ENCODE measurements at places on chromosomes 5 and 9. TPM values are rescaled to one million over a fixed set of nuclear protein-coding genes. Genes with fewer than 3 reads are reported as not detected.

GRCh38 chr9:20441711-20442423, 180.4 kb downstream of the MLLT3 start:
- H3K27me3 ChIP-seq, result no peaks in the 10 kb centered on the region
- H3K36me3 ChIP-seq, result no peaks in the 10 kb centered on the region
- no peak for DNase-seq
- no peak overlapping the region for H3K4me3 ChIP-seq
- H3K4me1 ChIP-seq, result peaks cover 14% of the 10 kb centered on the region

ZNF658 gene
- 2.0 TPM for total RNA-seq

GRCh38 chr9:124941679-124942561, 1.0 kb upstream of the GOLGA1 start:
- peak; percentile 71 for DNase-seq
- H3K4me3 ChIP-seq, result peak overlapping the region; percentile 67
- H3K27me3 ChIP-seq, result no peaks in the 10 kb centered on the region
- no peaks in the 10 kb centered on the region for H3K36me3 ChIP-seq
- H3K4me1 ChIP-seq, result peaks cover 19% of the 10 kb centered on the region

GRCh38 chr9:137351781-137352501, 49.9 kb upstream of the NRARP start:
- no peaks in the 10 kb centered on the region for H3K4me1 ChIP-seq
- no peak overlapping the region for H3K27ac ChIP-seq
- no peak for DNase-seq
- no peaks in the 10 kb centered on the region for H3K27me3 ChIP-seq
- H3K36me3 ChIP-seq, result peaks cover 3% of the 10 kb centered on the region

ELL2 gene
- total RNA-seq, result 27.4 TPM

- no peaks in the 10 kb centered on the region for H3K27me3 ChIP-seq
- no peaks in the 10 kb centered on the region for H3K4me1 ChIP-seq
- H3K27ac ChIP-seq, result no peak overlapping the region
- no peak overlapping the region for H3K4me3 ChIP-seq
- H3K36me3 ChIP-seq, result no peaks in the 10 kb centered on the region
Observed at GRCh38 chr5:36272136-36272690, 29.5 kb downstream of the RANBP3L start.

PCDHGA8 gene
- 2.2 TPM for total RNA-seq

GRCh38 chr9:135076876-135077430, 10.5 kb upstream of the OLFM1 start:
- H3K27ac ChIP-seq, result no peak overlapping the region
- DNase-seq, result no peak
- peaks cover 21% of the 10 kb centered on the region for H3K27me3 ChIP-seq
- H3K4me3 ChIP-seq, result no peak overlapping the region
- H3K36me3 ChIP-seq, result no peaks in the 10 kb centered on the region

DNA sequence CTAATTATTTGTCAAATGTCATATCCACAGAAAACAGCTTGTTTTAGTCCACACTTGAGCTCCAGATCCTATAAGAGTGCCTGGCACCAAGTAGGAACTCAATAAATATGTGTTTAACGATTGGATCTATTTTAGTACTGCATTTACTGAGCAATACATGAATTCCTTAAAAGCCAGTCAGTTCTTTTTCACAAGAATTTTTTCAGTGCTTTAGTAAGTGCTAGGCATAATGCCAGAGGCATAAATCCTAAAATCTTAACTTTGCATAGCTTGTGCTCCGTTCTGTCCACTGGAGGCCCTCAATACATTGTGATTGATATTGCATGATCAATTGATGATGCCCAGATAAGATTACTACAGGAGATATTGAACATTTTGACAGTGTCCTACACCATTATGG, 67.3 kb upstream of the PCSK5 start:
- DNase-seq, result no peak
- no peak overlapping the region for H3K4me3 ChIP-seq
- H3K27ac ChIP-seq, result no peak overlapping the region
- H3K27me3 ChIP-seq, result no peaks in the 10 kb centered on the region
- H3K36me3 ChIP-seq, result no peaks in the 10 kb centered on the region

DNA sequence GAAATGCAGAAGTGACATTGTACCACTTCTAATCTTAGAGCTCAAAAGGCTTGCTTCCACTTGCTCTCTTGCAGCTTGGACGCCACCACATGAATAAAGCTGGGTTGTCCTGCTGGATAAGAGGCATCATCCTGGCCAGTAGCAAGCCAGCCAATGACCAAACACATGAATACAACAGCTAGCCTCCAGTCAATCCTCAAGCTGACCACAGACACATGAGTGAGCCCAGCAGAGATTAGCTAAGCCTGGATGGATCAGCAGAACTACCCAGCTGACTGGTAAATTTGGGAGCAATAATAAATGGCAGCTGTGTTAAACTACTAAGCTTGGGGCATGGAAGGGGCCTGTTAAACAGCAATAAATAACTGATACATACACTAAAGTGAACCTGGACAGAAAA, 121.1 kb upstream of the SLC12A2 start:
- peak overlapping the region; percentile 76 for H3K27ac ChIP-seq
- H3K36me3 ChIP-seq, result no peaks in the 10 kb centered on the region
- no peak for DNase-seq
- H3K27me3 ChIP-seq, result no peaks in the 10 kb centered on the region
- H3K4me1 ChIP-seq, result peaks cover 38% of the 10 kb centered on the region

HBEGF gene
- total RNA-seq, result 10.5 TPM

DNA sequence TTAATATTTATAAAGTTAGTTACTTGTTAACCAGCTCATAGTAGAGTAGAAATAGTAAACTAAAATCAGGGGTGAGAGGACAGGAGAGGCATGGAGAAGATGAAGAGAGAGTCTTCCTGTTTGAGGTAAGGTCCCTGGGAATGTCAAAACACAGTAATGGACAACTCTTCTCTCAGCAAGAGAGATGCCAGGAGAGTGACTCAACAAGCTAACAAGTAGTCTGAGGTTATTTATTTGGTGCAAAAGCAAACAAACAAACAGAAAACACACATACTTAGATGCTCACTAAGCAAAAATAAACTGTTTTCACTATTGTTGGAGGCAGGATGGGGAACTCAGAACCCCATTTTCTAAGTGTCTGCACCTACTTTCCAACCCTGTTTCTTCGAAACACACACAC, 333.2 kb upstream of the RFX3 start:
- no peaks in the 10 kb centered on the region for H3K4me1 ChIP-seq
- no peaks in the 10 kb centered on the region for H3K27me3 ChIP-seq
- DNase-seq, result no peak

- H3K4me3 ChIP-seq, result no peak overlapping the region
- H3K36me3 ChIP-seq, result no peaks in the 10 kb centered on the region
- peak; percentile 30 for DNase-seq
- H3K27me3 ChIP-seq, result no peaks in the 10 kb centered on the region
- H3K4me1 ChIP-seq, result no peaks in the 10 kb centered on the region
Observed at GRCh38 chr5:150846654-150847333, 473 bp downstream of the IRGM start.

COL23A1 gene
- 1.4 TPM for total RNA-seq

- H3K36me3 ChIP-seq, result no peaks in the 10 kb centered on the region
- no peak overlapping the region for H3K27ac ChIP-seq
- peaks cover 46% of the 10 kb centered on the region for H3K27me3 ChIP-seq
- peak; percentile 51 for DNase-seq
Observed at GRCh38 chr5:181133610-181134231, 2.8 kb upstream of the OR2V1 start.

- no peak overlapping the region for H3K4me3 ChIP-seq
- H3K36me3 ChIP-seq, result no peaks in the 10 kb centered on the region
- H3K27me3 ChIP-seq, result no peaks in the 10 kb centered on the region
Observed at GRCh38 chr5:95644351-95645042, 2.1 kb upstream of the RFESD start.

- peak overlapping the region; percentile 37 for H3K27ac ChIP-seq
- no peak overlapping the region for H3K4me3 ChIP-seq
- no peaks in the 10 kb centered on the region for H3K4me1 ChIP-seq
- DNase-seq, result peak; percentile 8
- no peaks in the 10 kb centered on the region for H3K36me3 ChIP-seq
- H3K27me3 ChIP-seq, result no peaks in the 10 kb centered on the region
Observed at GRCh38 chr9:115849679-115850412, 303.7 kb upstream of the PAPPA start.

SLC4A9 gene
- 3.0 TPM for total RNA-seq

- no peak overlapping the region for H3K4me3 ChIP-seq
- no peak for DNase-seq
- no peaks in the 10 kb centered on the region for H3K27me3 ChIP-seq
Observed at GRCh38 chr5:33975852-33976251, 8.6 kb downstream of the SLC45A2 start.

FOXD1 gene
- not detected for total RNA-seq

HAVCR1 gene
- total RNA-seq, result 2.9 TPM

POLR3G gene
- not detected for total RNA-seq

INIP gene
- 22.3 TPM for total RNA-seq

TAF11L9 gene
- total RNA-seq, result not detected

TTC23L gene
- not detected for total RNA-seq

GRCh38 chr5:66859526-66859925, 263.3 kb downstream of the MAST4 start:
- H3K4me1 ChIP-seq, result no peaks in the 10 kb centered on the region
- no peak overlapping the region for H3K27ac ChIP-seq
- H3K27me3 ChIP-seq, result no peaks in the 10 kb centered on the region
- no peak overlapping the region for H3K4me3 ChIP-seq
- no peaks in the 10 kb centered on the region for H3K36me3 ChIP-seq
- no peak for DNase-seq

CYFIP2 gene
- total RNA-seq, result 34.0 TPM

- H3K4me3 ChIP-seq, result no peak overlapping the region
- no peaks in the 10 kb centered on the region for H3K4me1 ChIP-seq
- H3K36me3 ChIP-seq, result no peaks in the 10 kb centered on the region
- H3K27me3 ChIP-seq, result no peaks in the 10 kb centered on the region
Observed at GRCh38 chr9:31950756-31951155, 433.7 kb upstream of the ACO1 start.

- H3K27me3 ChIP-seq, result peaks cover 9% of the 10 kb centered on the region
- H3K4me1 ChIP-seq, result no peaks in the 10 kb centered on the region
- no peaks in the 10 kb centered on the region for H3K36me3 ChIP-seq
- no peak overlapping the region for H3K4me3 ChIP-seq
- H3K27ac ChIP-seq, result no peak overlapping the region
- DNase-seq, result no peak
Observed at GRCh38 chr9:97706246-97706645, 9.1 kb upstream of the XPA start.

GRCh38 chr9:71048280-71048679, 73.1 kb downstream of the TRPM3 start:
- no peak for DNase-seq
- no peak overlapping the region for H3K27ac ChIP-seq
- no peaks in the 10 kb centered on the region for H3K4me1 ChIP-seq
- no peak overlapping the region for H3K4me3 ChIP-seq
- H3K36me3 ChIP-seq, result no peaks in the 10 kb centered on the region

CIZ1 gene
- 211 TPM for total RNA-seq

All from transverse colon (tissue), 4 donors.